Natural killer cell (primary cell): ENCODE measurements at places on chromosomes 4 and X. TPM values are rescaled to one million over a fixed set of nuclear protein-coding genes. Genes with fewer than 3 reads are reported as not detected.
A peak's percentile ranks its signal among the peaks of the same experiment; 100 is the strongest.

DNA sequence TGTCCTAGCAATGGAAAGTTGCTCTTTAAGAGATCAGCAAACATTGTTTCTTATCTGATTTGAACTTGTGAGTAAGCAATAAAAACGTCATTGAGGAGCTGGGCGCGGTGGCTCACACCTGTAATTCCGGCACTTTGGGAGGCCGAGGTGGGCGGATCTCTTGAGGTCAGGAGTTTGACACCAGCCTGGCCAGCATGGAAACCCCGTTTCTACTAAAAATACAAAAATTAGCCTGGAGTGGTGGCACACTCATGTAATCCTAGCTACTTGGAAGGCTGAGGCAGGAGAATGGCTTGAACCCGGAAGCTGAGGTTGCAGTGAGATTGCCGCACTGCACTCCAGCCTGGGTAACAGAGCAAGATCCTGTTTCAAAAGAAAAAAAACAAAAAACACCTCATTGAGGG is 11.2 kb upstream of the PLAC8 start:
- H3K4me3 ChIP-seq = peak overlapping the region; percentile 4
- peak; percentile 71 for DNase-seq
- H3K4me1 ChIP-seq = peaks cover 25% of the 10 kb centered on the region
- no peaks in the 10 kb centered on the region for H3K27me3 ChIP-seq
- no peaks in the 10 kb centered on the region for H3K36me3 ChIP-seq

ELOVL6 gene
- 30.9 TPM for total RNA-seq

DNA sequence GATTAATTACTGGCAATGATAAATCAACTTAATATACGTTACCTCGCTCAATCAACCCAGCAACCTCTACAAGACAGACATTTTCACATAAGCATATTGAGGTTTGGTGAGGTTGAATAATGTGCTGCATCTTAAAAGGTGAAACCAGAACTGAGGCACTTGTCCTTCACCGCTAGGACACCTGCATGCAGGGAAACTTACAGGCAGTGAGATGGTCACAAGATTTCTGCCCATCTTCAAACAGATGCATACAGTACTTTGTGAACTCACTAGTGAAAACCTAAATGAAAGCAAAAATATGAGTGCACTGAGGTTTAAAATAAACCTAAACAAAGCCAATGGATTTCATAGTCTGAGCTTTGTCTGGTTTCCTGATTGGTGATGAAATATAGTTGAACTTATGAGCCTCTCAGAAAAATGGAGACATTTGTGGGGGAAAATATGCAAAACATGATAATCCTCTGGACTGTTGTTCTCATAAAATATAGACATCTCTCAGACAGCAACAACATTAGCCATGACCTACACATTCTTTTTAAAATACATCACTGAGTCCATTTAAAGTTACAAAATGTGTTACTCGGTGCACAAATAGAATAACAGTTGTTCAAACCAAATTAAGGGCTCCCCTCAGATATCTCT is 20.9 kb upstream of the PRSS12 start:
- H3K4me3 ChIP-seq = no peak overlapping the region
- no peaks in the 10 kb centered on the region for H3K36me3 ChIP-seq
- H3K27me3 ChIP-seq = no peaks in the 10 kb centered on the region
- H3K27ac ChIP-seq = no peak overlapping the region
- no peaks in the 10 kb centered on the region for H3K4me1 ChIP-seq

AWAT2 gene
- not detected for total RNA-seq

GRCh38 chrX:2536141-2536540 is 35.4 kb upstream of the DHRSX start:
- no peak overlapping the region for H3K4me3 ChIP-seq
- H3K27ac ChIP-seq = no peak overlapping the region
- H3K4me1 ChIP-seq = no peaks in the 10 kb centered on the region
- H3K36me3 ChIP-seq = no peaks in the 10 kb centered on the region

- no peak overlapping the region for H3K4me3 ChIP-seq
- no peaks in the 10 kb centered on the region for H3K27me3 ChIP-seq
- H3K27ac ChIP-seq = no peak overlapping the region
- H3K4me1 ChIP-seq = no peaks in the 10 kb centered on the region
- no peak for DNase-seq
These were observed 33.1 kb downstream of the BMP2K start for GRCh38 chr4:78809295-78809694.

- DNase-seq = no peak
- no peak overlapping the region for H3K4me3 ChIP-seq
- no peaks in the 10 kb centered on the region for H3K36me3 ChIP-seq
- no peaks in the 10 kb centered on the region for H3K27me3 ChIP-seq
- H3K4me1 ChIP-seq = no peaks in the 10 kb centered on the region
These were observed 24.1 kb upstream of the MAP9 start for GRCh38 chr4:155400893-155401292.

DNA sequence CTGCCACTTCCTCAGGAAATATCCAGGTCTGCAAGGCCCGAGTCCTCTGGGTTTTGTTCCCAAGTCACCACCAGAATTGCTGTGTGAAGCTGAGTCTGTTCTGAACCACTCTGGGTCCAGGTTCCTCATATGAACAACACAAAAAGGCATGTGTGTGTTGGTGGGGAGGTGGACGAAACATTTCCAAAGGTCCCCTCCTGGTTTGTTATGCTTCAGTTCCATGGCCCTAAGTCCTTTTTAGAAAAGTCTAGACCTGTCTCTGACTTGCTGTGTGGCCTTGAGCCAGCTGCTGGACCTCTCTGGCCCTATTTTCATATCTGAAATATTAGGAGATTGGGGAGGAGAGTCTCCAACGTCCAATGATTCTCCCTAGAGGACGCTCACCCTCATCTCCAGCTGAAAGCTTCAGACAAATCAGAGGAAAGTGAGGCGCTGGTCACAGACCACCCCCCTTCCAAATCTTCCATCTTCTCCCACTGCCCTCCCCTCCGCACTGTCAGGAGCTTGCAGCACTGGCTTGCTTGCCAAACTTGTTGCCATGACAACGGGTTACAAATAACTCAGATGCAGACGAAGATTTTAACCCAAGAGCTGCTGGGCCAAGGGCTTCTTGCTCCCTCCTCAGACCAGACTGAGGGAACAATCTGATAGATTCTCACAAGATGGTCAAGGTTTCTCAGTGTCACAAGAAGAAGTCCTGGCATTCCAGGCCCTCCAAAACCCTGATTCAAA is 64.5 kb downstream of the SMC1A start:
- no peak overlapping the region for H3K4me3 ChIP-seq
- no peak overlapping the region for H3K27ac ChIP-seq
- peaks cover 11% of the 10 kb centered on the region for H3K4me1 ChIP-seq
- H3K36me3 ChIP-seq = no peaks in the 10 kb centered on the region
- no peak for DNase-seq

DNA sequence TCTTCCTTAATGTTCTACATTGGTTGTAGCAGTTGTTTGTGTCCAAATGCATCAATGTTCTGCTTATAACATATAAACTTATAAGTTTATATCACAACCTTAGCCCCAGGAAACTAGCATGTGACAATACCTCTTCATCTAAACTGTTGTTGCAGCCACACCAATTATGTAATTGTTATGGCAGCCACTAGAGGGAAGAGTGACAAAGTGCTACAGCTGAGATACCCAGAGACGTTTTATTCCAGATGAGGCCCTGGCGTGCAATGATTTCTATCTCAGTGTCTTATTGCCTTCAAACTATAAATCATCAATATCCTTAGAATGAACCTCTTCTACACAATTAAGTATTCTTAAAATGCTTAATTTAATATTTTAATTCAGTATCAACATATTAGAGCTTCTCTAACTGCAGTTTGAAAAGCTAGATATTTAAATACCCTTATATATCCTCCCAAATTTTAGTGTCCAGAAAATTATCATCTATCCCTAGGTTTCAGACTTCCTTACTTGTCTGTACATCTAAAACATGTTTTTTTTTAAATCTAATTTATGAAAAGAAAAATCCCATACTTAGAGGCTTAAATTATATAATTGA is 171.6 kb downstream of the PCDH10 start:
- no peaks in the 10 kb centered on the region for H3K4me1 ChIP-seq

MPP1 gene
- total RNA-seq = 36.7 TPM

- H3K36me3 ChIP-seq = no peaks in the 10 kb centered on the region
- no peak overlapping the region for H3K27ac ChIP-seq
- no peaks in the 10 kb centered on the region for H3K27me3 ChIP-seq
- DNase-seq = no peak
These were observed 103.9 kb upstream of the MAOA start for GRCh38 chrX:43552156-43552555.
